Sigmoid colon (tissue), 7 donors: ENCODE measurements at places on chromosomes 6 and 20. TPM values are rescaled to one million over a fixed set of nuclear protein-coding genes. Genes with fewer than 3 reads are reported as not detected.

DNA sequence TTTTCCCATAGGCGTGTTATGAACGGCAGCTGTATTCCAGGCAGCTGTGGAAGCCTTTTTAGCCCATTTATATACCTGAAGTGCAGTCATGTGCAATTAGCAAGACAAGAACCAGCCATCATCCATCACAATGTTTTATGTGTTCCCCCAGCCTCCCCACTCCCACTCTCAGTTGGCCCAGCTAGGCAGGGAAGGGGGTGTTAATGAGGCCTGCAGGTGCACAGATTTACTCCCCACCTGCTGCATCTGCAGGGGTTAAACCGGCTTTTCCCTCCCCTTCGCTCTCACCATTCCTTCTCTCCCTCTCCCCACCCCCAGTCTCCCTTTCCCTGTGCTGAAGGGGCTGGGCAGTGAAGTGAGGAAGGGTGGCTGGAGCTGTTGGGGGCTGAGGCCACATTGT is 149.8 kb upstream of the AKAP12 start:
- no peaks in the 10 kb centered on the region for H3K4me1 ChIP-seq
- H3K27ac ChIP-seq: no peak overlapping the region
- no peak overlapping the region for H3K4me3 ChIP-seq
- no peaks in the 10 kb centered on the region for H3K27me3 ChIP-seq
- no peak for DNase-seq

GRCh38 chr20:37362821-37363220 is 16.9 kb downstream of the SRC start:
- peak overlapping the region; percentile 42 for H3K27ac ChIP-seq
- peaks cover 34% of the 10 kb centered on the region for H3K4me1 ChIP-seq
- DNase-seq: peak; percentile 54
- peaks cover 10% of the 10 kb centered on the region for H3K36me3 ChIP-seq
- H3K4me3 ChIP-seq: no peak overlapping the region
- H3K27me3 ChIP-seq: no peaks in the 10 kb centered on the region

GRCh38 chr6:35054106-35054742 is 86.9 kb downstream of the TCP11 start:
- DNase-seq: peak; percentile 55
- no peaks in the 10 kb centered on the region for H3K4me1 ChIP-seq
- peak overlapping the region; percentile 92 for H3K27ac ChIP-seq
- no peaks in the 10 kb centered on the region for H3K27me3 ChIP-seq

- no peak for DNase-seq
- no peak overlapping the region for H3K27ac ChIP-seq
- H3K27me3 ChIP-seq: no peaks in the 10 kb centered on the region
- no peaks in the 10 kb centered on the region for H3K36me3 ChIP-seq
These were observed 438.6 kb upstream of the NOX3 start for GRCh38 chr6:155894262-155894661.

Gene ASIP
- not detected for polyA plus RNA-seq

Gene SLC22A1
- 0.58 TPM for polyA plus RNA-seq

Gene PPP1R3G
- 0.63 TPM for polyA plus RNA-seq
